ENCODE measurements at places on chromosomes 1 and 21. TPM values are rescaled to one million over a fixed set of nuclear protein-coding genes. Genes with fewer than 3 reads are reported as not detected.

OR2T2 gene
- not detected for polyA plus RNA-seq

- H3K4me3 ChIP-seq: peak overlapping the region; percentile 74
- peak; percentile 83 for DNase-seq
- peaks cover 4% of the 10 kb centered on the region for H3K4me1 ChIP-seq
- no peaks in the 10 kb centered on the region for H3K27me3 ChIP-seq
Measured at GRCh38 chr1:228459091-228459993, 27.8 kb upstream of the RNF187 start.

DNA sequence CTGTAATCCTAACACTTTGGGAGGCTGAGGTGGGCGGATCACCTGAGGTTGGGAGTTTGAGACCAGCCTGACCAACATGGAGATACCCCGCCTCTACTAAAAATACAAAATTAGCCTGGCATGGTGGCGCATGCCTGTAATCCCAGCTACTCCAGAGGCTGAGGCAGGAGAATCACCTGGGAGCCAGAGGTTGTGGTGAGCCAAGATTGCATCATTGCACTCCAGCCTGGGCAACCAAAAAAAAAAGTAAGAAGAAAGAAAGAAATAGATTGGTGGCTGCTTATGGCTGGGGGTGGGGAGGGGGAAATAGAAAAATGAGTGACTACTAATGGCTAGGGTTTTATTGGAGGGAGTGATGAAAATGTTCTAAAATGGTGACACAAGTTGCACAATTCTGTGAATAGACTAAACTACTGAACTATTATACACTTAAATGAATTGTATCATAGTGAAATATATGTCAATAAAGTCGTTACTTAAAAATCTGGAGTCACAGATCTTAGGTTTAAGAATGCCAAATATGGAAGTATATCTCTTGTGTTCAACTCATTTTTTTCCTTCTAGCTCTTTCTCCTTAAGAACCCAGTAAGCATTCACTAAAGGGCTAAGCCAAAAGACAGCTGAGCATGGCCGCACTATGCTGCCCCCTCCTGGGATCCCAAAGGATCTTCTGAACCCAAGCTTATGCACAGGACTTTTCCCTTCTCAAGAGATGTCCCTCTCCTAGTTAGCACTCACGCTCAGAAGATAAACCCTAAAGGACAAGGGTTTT lies 3.2 kb upstream of the NPL start:
- peak; percentile 60 for DNase-seq
- H3K27me3 ChIP-seq: peaks cover 4% of the 10 kb centered on the region

GRCh38 chr21:35922618-35923017 lies 137.7 kb downstream of the SETD4 start:
- H3K4me1 ChIP-seq: peaks cover 4% of the 10 kb centered on the region
- peak; percentile 59 for DNase-seq

- no peak overlapping the region for H3K4me3 ChIP-seq
- H3K27me3 ChIP-seq: no peaks in the 10 kb centered on the region
- DNase-seq: peak; percentile 27
- H3K27ac ChIP-seq: no peak overlapping the region
Measured at GRCh38 chr1:185929776-185930175, 195.6 kb downstream of the HMCN1 start.

GRCh38 chr1:119338757-119339156 lies 29.8 kb upstream of the HAO2 start:
- no peaks in the 10 kb centered on the region for H3K36me3 ChIP-seq
- H3K27me3 ChIP-seq: no peaks in the 10 kb centered on the region
- no peak overlapping the region for H3K27ac ChIP-seq
- H3K4me3 ChIP-seq: no peak overlapping the region
- H3K4me1 ChIP-seq: no peaks in the 10 kb centered on the region
